ENCODE measurements at places on chromosomes 4 and X.

DNA sequence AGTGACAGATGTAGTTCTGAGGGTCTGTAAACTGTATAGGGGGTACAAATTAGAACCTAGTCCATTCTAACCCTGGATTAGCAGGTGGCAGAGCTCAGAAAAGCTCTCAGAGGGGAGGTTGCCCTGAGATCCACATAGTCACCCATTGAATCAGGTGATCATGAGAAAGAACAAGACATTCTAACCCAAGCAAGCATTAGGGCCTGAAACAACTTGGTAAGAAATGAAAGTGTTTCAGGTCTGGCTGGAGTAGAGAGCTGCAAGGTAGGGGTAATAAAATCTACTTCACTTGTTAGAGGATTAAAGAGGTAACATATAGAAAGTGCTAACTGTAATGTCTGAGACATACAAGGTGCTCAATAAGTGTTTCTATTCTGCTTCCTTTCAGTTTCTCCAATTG, 8.8 kb upstream of the BMP2K start:
- no peak for DNase-seq

DNA sequence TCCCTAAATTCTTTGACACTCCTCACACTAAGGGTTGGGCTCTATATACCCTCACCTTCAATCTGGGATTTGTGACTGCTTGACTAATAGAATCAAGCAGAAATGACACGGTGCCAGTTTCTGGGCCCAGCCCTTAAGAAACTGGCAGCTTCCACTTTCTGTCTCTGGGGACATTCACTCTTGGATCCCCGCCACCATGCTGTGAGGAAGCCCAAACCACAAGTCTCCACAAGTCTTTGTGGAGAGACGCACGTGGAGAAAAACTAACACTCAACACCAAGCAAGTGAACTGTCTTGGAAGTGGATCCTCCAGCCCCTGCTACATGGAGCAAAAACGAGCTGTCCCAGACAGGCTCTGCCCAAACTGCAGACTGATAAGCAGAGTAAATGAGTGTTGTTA, 1.1 kb upstream of the EDNRA start:
- peak; percentile 32 for DNase-seq

GRCh38 chrX:137428766-137429591, 136.9 kb upstream of the ZIC3 start:
- DNase-seq = no peak

- DNase-seq = peak; percentile 71
These were observed 545.2 kb downstream of the C4orf33 start for GRCh38 chr4:129641179-129641578.

DNA sequence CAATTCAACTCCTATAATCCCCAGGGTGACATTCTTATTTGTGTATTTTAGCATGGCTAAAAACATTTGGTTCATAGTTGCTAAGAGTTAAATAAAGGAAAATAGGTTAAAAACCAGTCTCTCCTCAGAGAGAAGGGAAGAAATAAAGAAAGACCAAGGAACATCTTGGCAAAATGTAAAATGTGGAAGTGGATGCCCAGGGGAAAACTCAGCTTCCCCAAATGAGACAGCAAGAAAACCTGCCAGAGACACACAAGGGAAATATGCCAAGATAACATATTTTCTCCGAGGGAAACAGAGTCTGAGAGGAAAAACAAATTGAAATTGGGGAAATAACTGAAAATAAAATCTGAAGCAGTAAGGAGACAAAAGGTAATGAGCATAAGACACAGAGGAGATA, 1569.3 kb downstream of the PCDH18 start:
- DNase-seq = peak; percentile 8

DNA sequence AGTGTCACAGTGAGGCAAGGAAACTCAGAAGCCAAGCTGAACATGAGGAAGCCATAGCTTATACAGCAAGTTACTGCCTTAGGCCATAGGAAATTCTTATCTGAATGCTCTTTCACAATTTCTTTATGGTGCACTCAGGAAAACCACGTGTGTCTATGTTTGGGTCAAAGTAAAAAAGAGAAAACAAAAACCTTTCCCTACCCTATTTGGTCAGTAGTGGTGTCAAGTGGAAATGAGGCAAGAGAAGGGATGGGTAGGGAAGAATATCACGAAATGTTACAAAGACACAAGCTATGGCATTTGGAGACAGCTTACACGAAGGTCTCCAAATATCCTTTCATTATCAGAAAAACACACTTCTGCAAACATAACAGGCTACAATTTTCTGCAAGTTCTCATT, 83.4 kb upstream of the INPP4B start:
- DNase-seq = no peak

GRCh38 chrX:40152741-40153344, 55.1 kb upstream of the BCOR start:
- peak; percentile 76 for DNase-seq

- no peak for DNase-seq
These were observed 220.0 kb downstream of the SPCS3 start for GRCh38 chr4:176539785-176540175.

- DNase-seq = no peak
These were observed 160.3 kb upstream of the ANK2 start for GRCh38 chr4:112889199-112889598.

GRCh38 chr4:3013839-3014350, 50.5 kb downstream of the GRK4 start:
- DNase-seq = no peak

GRCh38 chr4:128727658-128728057, 81.8 kb upstream of the JADE1 start:
- DNase-seq = no peak

DNA sequence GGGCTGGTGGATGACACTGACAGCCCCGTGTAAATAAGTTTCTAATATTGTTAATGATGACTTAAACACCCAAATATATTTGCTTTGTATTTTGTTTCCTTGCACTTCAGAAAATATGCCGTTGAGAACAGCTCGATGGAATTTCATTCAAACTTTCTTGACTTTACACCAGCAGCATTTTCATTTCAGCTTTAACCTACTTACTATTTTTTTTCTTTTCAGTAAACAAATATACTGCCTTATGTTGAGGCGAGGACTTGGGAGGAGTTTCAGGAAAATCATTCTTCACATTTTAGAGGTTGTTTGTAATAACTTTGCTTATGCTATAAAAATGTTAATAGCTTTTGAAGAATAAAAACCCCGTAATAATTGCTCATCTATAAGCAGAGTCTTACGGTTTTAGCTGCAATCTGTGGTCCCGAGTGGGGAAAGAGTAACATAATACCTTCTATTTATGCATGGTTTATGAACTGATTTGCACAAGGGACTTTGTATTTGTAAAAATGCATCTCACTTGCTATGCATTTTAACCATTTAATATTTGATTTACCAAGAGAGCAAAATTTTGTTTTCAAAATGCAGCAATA, 14.1 kb upstream of the TENM3 start:
- DNase-seq = no peak

DNA sequence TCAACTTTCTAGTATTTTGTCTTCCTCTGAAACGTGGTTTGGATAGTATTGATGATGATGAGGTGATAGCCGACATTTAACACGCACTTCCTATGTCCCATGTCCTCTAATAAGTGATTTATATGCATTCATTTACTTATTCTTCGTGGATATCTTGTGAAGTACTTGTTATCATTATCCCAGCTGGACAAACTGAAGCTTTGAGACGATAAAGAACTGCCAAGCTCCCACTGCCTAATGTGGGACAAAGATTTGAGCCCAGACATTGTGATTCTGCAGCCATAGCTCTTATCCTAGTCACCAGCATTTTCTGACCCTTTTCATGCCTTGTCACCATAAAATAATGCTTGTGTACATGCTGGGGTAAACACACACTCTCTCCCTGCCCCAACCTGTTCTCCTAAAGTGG, 92.5 kb downstream of the RAPGEF2 start:
- DNase-seq = no peak

GRCh38 chr4:105022811-105023667, 123.6 kb upstream of the TET2 start:
- peak; percentile 84 for DNase-seq

DNA sequence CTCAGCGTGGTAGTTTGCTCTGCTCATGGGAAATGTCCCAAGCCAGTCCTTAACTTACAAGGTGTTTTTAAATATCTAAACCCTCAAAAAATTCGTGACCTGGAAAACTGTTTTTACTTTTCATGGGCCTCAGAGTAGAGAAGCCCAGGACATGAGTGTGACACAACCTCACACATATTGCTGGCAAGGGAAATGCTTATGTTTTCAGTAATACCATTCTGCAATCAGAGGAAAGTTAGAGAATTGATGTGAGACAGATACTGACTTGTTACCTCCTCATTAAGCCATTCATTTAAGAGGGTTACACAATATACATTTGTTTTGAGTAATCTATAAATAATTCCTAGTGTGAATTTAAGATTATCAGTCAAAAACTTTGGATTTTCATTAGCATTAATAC, 209.5 kb downstream of the ARHGAP10 start:
- no peak for DNase-seq

GRCh38 chr4:172055046-172055445, 241.8 kb downstream of the GALNTL6 start:
- no peak for DNase-seq

DNA sequence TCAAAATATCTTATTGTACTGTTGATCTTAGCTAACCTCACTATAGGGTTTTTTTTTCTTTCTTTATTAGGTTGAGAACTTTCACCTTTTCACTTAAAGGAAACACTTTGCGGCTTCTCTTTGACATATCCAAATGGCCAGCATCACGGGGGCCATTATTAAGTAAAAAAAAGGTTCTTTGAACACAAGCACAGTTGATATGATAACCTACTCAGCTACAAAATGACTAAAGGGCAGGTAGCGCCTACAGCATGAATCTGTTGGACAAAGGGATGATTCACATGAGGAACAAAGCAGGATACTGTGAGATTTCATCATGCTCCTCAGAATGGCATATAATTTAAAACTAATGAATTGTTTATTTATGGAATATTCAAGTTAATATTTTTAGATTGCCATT, 119.6 kb downstream of the CCSER1 start:
- DNase-seq = no peak

GRCh38 chr4:99159699-99160098, 15.6 kb upstream of the ADH4 start:
- no peak for DNase-seq

DNA sequence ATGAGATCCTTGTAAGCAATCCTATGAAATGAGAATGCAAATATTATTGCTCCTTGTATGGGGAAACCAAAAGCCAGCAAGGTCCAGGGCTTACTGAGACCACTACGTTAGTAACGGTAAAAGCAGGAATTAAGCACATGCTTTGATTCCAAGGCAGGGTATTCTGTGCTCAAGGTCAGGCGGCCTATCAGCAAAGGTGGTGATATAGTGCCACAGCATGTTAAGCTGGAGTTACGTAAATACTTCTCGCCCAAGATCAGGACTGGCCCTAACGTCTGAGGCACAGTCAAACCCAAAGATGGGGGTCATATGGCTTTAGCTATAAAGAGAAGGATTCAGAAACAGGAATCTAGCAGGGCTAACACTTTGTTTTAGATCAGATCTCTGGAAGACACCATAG, 27.6 kb downstream of the SLC10A7 start:
- DNase-seq = no peak
